ENCODE measurements at places on chromosomes 2 and 18.

- no peak for DNase-seq
Observed at GRCh38 chr2:23065210-23065609, 319.8 kb upstream of the KLHL29 start.

GRCh38 chr2:107383691-107384090 lies 443.0 kb upstream of the RGPD4 start:
- DNase-seq: no peak

DNA sequence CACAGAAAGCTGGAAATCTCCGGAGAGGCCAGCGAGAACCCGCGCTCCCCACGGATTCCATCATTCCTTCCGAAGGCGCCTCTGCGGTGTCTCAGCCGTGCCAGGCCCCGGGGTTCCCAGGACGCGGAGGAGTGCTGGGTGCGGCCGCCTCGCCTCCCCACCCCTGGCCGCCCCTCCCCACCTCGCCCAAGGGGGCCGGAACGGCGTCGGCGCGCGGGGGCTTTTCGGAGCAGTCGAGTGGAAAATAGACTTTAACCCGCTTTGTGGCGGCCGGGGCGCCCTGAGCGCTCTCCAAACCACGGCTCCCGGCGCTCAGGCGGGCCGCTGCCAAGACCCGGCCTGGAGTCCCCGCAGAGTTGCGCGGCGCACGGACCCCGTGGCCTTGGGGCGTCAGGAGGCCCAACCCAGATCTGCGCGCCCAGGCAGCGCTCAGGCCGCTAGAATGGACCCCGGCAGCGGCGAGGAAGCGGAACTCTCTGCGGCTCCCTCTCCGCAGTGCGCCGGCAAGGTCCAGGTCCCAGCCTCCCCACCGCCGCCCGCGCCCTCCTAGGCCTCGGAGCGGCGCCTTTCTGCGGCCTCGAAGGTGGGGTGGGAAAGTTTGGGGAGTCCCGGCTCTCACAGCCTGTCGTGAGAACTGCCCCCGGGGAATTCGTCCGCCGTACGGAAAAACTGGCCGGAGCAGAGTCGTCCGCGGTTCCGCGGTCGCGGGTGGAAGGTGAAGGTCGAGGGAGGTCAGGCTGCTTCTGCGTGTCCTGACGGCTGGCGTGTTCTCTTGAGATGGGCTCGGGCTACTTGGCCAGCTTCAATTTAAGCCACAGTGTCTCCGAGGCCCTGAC lies 1.2 kb upstream of the EMX1 start:
- no peak for DNase-seq

DNA sequence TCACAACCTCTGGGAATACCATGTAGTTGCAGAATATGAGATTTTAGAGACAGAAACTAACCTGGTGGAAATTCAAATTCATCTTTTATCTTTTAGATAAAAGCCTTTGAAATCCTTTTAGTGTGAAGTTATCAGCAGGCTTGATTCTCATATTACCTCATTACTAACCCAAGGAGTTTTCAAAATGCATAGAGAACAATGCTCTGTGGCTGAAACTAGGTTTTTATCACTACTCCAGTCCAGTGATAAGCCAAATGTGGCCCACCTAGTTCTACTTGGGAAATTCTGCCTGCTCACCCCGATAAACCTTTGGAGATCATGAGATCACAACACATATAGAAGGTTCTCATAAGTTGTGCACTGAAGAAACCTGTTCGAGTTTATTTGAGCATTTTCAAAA lies 121.7 kb downstream of the MMADHC start:
- DNase-seq: no peak

- no peak for DNase-seq
Observed at GRCh38 chr2:231884438-231885140, 41.6 kb downstream of the NPPC start.

GRCh38 chr2:7748717-7749415 lies 831.7 kb downstream of the RNF144A start:
- DNase-seq: no peak

GRCh38 chr2:161415987-161416707 lies at the start of gene TBR1:
TSS of gene TBR1 (plus strand) at chr2:161416297. CDS start at chr2:161416411, 114 bp downstream.
- DNase-seq: no peak

GRCh38 chr2:181847198-181847556 lies 44.4 kb upstream of the ITPRID2 start:
- DNase-seq: no peak

- no peak for DNase-seq
Observed at GRCh38 chr18:69897397-69898108, 50.1 kb downstream of the CD226 start.

DNA sequence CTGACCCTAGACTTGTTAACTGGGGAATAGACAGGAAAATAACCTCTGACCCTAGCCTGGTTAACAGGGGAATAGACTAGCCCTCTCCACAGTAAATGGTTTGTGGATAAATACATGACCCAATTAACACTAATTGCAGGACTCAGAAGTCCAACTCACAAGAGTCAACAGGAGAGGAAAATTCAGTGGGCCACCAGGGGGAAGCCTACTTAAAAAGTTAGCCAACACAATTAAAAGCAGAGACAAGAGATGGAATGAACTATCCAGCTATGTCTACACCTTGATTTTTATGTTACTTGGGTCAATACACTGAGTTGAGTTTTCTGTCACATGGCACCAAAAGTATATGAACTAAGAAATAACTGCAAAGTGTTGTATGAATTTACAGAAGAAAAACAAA lies 158.8 kb upstream of the SLC39A10 start:
- DNase-seq: peak; percentile 60

GRCh38 chr2:70400539-70400938 lies 98.7 kb upstream of the FAM136A start:
- DNase-seq: no peak

DNA sequence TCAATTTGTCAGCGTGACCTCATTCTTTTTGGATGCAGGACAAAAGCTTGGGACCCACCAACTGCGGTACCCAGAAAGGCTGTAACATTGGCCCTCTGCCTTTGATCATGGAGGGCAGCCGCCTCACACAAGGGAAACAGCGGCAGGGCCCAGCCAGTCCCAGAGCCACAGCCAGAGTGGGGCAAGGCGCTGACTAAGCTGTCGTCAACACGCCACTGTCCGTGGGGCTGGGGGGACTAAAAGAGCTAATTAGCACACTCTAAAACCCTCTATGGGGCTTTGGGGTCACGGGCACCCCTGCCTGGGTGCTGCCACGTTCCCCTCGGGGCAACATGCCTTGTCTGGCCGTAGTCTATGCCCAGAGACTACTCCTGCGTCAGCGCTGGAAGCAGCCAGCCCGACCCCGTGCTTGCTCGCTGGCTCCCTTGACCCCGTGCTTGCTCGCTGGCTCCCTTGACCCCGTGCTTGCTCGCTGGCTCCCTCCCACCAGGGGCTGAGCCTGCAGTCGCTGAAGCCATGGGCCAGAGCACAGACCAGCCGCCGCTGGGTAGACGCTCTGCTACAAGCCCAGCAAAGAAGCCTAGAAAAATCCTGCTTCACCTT lies 598.4 kb downstream of the MBD2 start:
- DNase-seq: no peak

DNA sequence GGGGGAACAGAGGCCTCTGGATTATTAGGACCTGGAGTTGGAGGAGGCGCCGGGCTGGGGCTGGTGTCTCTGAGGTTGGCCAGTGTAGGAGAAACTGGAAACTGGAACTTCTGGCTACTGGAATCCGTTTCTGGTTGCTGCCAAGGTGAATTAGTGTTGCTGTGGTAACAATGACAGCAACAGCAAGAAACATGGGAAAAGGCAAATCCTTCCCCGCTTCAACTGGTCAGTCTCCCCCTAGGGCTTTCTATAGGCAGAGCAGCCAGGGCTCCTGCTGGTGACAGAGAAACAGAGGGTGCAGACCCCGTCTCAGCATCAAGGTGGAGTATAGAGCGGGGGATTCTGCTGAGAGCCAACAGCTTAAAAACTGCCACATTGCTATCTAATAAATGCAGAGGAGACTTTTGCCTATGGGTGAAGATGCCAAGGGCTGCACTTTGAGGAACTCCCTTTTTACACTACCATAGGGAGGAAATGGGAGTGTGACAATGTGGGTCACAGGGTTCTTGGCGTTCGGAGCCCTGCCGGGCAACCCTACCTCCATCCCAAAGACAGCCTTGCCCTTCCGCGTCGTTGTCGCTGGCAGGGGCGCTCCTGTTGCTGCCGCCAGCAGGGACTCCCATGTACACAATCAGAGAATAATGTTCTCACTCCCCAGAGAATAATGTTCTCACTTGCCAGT lies 81.4 kb upstream of the CABLES1 start:
- peak; percentile 53 for DNase-seq

GRCh38 chr18:366466-367061 lies 98.7 kb upstream of the THOC1 start:
- no peak for DNase-seq

DNA sequence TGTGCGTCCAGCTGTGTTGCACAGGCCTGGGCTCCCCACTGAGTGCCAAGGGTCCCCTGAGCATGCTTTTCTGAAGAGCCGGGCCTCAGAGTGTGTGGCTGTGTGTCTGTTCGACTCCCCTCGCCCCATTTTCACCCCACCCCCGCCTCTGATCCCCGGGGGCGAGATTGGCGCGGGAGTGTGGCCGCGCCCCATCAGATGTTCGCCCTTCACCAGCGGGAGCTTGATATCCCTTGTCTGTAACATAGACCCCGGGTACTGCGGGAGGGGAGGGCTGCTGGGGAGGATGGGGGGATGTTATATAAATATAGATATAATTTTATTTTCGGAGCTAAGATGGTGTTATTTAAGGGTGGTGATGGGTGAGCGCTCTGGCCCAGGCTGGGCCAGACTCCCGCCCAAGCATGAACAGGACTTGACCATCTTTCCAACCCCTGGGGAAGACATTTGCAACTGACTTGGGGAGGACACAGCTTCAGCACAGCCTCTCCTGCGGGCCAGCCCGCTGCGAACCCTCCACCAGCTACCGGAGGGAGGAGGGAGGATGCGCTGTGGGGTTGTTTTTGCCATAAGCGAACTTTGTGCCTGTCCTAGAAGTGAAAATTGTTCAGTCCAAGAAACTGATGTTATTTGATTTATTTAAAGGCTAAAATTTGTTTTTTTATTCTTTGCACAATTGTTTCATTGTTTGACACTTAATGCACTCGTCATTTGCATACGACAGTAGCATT lies 1.5 kb downstream of the RHOB start:
- DNase-seq: no peak

DNA sequence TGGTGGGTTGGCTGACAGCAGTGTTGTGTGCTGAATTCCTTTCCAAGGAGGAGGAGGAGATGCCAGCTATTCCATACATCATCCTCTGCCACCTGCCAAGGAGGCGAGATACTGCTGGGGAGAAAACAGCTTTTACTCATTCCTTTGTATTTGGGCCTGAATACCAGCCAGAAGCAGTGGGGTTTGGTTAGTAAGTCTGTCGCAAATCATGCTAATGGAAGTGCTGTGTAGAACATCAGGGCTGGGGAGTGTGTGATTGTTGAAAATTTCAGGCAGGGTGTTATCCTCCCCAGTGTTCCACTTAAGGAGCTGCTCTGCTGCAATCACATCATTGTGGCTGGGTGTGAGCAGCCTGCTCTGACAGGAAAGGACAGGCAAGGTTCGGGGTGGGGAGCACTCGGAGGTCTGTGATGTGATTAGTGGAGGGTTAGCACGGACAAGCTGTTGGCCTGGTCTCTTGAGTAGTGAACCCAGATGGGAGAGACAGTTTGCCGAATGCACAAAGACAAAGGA lies 128.2 kb upstream of the DLX2 start:
- no peak for DNase-seq

DNA sequence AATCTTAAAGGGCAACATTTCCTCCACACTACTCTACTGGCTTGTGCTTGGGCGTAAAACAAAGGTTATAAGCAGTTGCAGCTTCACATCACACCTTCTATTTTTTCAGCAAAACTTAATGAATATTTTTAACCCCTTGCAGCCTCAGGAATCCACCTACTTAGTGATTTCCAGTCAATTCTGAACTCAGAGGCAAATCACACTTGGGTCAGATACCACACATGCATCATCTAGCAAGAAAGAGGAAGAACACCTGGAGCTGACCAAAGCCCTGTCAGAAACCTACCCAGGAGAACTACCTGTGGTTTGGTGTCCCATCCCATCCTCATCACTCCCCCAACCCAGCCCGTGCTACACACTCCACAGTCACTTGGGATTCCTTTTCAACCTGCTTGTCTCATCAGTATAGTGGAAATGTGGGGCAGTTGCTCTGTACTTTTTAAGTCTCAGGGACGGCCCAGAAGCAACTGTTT lies 25.5 kb downstream of the PIAS2 start:
- no peak for DNase-seq

DNA sequence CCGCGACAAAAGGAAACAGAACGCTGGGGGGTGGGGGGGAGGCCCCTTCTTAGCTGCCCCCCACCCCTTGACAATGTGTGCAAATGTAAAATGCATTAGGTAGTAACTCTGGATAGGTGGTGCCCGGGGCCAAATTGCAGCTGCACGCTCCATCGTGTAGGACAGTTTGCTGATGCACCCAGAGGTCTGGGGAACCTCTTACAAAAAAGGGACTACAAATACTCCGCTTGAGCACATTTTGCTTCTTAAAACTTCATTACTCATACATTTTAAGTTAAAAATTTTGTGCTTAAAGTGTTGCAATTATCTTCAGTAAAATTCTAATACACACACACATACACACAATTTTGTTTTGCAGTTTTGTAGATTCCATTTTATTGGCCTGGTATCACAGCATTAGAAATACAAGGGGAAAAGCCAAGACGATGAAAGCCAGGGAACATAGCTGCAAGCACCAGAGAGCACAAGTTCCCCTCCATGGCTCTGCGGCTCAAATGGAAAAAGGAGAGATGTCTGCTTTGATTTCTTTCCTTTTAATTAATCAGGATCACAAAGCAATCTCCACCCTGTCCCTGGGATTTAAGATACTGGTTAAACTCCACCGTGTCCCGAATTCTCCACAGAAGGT lies 582.1 kb downstream of the ZEB2 start:
- peak; percentile 58 for DNase-seq

- no peak for DNase-seq
Observed at GRCh38 chr2:176612036-176612435, 342.8 kb downstream of the MTX2 start.

- DNase-seq: no peak
Observed at GRCh38 chr2:55489467-55490062, 30.0 kb upstream of the CFAP36 start.

DNA sequence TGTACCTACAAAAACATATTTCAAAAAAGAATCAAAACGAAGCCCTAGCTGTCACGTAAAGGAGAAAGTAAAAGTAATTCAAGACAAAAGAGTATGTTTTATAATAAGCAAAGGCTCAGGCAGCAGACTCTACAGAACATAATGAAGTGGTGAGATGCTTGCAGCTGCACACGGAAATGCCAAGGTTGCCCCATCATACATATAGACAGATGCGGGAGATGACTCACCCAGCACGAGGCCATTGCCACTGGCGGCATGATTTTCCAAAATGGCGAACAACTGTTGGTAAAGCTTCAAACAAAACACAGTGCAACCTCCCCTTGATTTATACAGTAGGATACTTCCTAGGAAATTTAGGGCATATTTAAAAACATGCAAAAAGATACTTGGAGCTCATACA lies 26.0 kb upstream of the C1QL2 start:
- no peak for DNase-seq

All from HCEC 1CT (cell line).